Muscle of back (tissue), 13 donors: ENCODE measurements at places on chromosomes 11 and 22. TPM values are rescaled to one million over a fixed set of nuclear protein-coding genes. Genes with fewer than 3 reads are reported as not detected.

DNA sequence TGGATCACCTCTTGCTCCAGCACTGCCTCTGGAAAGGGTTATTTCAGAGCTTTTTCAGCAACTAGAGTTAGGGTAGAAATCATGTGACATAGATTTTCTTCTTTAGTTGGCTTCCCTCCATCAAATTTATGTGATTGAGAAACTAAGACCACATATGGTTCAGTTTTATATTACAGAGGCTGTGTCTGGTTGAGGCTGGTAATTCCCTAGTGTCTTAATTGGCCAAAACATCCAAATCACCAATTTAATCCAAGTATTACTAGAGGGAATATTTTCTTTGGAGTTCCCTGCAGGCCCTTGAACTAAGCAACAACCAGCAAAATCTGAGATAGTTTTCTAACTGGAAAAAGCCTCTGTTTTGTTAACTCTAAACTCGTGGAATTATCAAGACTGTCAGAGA is 136.3 kb downstream of the ARHGAP42 start:
- no peak for DNase-seq

GRCh38 chr22:43946384-43946667 is 8.9 kb upstream of the SAMM50 start:
- DNase-seq = no peak

- DNase-seq = no peak
Observed at GRCh38 chr11:643366-643765, 6.3 kb downstream of the DRD4 start.

DNA sequence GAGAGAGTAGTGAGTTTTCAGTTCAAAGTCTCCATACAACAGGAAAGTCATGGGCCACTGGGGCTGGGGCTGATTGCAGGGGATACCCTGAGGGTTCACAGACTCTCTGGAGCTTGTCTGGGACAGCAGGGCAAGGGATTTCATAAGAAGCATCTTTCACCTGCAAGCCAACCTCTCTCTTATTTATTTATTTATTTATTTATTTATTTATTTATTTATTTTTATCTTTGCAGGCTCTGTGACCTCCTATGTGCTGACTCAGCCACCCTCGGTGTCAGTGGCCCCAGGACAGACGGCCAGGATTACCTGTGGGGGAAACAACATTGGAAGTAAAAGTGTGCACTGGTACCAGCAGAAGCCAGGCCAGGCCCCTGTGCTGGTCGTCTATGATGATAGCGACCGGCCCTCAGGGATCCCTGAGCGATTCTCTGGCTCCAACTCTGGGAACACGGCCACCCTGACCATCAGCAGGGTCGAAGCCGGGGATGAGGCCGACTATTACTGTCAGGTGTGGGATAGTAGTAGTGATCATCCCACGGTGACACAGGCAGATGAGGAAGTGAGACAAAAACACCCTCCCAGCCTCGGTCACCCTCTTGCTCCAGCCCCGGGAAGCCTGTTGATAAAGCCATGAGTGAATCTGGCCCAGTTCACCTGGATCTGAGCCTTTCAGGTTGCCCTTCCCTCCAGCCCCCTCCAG is 68.4 kb downstream of the GGTLC2 start:
- no peak for DNase-seq

DNA sequence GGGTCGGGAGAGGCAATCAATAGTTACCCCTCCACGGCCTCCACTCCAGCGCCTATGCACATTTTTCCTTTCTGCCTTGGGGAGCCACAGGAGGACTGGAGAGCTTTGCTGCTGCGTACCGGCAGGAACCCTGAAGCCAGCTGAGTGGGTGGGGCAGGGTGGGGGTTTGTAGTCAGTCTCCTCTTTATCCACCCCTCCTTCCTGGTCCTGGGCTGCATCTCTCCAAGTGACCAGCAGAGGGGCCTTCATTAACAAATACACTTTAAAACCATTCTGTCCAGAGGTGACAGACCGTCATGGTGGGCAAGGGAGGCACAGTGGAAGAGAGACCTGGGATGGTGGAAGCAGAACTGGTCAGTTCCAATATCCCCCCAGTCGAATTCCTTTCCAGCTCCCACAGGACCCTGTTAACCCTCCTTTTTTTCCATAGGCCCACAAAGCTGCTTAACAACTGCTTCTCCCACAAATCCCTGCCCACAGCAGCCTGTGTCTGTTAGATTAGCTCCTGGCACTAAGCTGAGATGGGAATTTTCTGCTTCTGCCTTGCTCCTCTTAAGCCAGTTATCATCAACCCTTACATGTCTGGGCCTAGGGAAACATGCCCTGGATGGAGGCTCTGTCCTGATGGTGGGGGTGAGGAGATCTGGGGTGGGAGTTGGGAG is 3.9 kb upstream of the ABCG4 start:
- DNase-seq = peak; percentile 28

DNA sequence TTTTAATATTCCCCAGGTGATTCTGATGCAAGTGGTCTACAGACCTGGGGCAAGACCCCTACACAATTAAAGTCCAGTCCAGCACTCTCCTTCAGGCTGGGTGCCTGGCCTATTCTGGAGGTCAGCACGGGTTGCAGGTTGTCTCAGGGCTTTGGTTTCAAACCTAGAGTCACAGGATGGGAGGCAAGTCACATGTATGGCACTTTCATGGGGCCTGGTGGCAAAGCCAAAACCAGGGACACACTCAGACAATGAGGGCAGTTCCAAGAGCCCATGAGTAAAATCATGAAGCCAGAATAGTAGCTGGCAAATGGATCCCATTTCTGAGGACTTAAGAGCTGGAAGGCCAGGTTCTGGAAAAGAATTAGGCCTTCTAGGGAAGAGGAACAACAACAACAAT is 96.6 kb downstream of the KCNC1 start:
- no peak for DNase-seq

GRCh38 chr11:46533396-46534100 is 60.3 kb downstream of the AMBRA1 start:
- DNase-seq = no peak

GRCh38 chr22:32407312-32407711 is 4.7 kb downstream of the RTCB start:
- no peak for DNase-seq

DNA sequence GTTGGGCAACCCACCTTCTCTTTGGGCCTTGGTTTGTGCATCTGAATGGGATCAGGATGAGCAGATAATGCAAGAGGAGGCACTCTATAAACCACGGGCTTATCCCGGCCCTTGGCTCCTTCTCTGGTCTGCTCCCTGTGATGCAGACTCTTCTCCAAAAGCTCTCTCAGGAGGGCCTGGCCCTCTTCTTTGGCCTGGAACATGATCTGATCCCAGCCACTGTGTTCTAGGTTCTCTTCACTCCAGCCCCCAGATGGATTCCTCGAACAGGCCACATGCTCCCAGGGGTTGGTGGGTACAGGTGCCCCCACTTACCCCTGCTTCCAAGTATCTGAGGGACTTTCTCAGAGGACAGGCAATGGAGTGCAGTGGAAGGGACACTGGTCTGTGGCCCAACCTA is 8.7 kb upstream of the UCP3 start:
- no peak for DNase-seq

- DNase-seq = no peak
Observed at GRCh38 chr11:28146123-28146751, 38.0 kb downstream of the METTL15 start.

Gene CRYBB2
- 0.58 TPM for polyA plus RNA-seq

Gene HTATIP2
- 2.7 TPM for polyA plus RNA-seq

Gene CENPM
- 5.9 TPM for polyA plus RNA-seq

Gene CREBZF
- polyA plus RNA-seq = 66.4 TPM

GRCh38 chr22:42432020-42432596 is at the start of gene NFAM1:
TSS of gene NFAM1 (minus strand) at chr22:42432403. CDS start at chr22:42432357, 46 bp downstream.
- no peak for DNase-seq

DNA sequence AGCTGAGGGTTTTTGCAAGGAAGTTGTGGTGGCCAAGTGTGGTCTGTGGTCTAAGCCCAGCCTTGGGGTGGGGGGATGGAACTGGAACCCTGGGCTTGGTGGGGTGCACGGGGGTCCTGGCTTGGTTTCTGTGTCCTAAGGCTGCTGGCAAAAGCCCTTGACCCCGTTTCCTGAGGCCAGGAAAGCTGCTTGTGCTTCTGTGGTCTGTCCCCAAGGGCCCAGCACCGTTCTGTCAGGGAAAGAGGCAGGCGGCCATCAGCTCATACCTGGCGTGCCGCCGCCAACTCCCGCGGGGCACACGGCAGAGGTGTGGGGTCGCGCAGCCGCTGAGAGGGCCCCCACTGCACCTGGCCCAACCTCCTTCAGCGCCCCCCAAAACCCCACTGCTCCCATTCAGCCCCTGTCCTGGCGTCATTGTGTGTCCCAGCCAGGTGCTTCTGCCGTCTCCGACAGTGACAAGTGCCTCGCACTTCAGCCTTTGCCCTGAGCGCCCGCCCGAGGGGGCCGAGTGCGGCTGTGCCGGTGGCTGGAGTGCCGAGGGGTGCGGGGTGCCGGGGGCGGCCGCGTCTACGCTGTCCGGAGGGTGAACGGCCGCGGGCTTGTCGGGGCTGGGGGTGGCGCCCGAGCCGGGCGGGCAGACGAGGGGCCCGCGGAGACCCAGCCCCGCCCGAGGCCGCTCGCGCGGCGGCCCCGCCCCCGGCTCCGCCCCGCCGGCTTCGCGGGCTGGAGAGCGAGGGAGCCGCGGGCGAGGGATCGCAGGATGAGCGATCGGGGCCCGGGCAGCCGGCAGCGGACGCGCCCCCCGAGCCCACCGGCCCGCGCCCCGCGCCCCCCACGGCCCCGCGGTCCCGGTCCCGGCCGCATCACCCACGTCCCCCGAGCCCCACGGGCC is at the start of gene CNIH2:
Gene CNIH2, plus strand, starts transcription at position 705 of the 892 bp plus-strand sequence. CDS start 282 bp downstream, outside the sequence.
- DNase-seq = no peak

DNA sequence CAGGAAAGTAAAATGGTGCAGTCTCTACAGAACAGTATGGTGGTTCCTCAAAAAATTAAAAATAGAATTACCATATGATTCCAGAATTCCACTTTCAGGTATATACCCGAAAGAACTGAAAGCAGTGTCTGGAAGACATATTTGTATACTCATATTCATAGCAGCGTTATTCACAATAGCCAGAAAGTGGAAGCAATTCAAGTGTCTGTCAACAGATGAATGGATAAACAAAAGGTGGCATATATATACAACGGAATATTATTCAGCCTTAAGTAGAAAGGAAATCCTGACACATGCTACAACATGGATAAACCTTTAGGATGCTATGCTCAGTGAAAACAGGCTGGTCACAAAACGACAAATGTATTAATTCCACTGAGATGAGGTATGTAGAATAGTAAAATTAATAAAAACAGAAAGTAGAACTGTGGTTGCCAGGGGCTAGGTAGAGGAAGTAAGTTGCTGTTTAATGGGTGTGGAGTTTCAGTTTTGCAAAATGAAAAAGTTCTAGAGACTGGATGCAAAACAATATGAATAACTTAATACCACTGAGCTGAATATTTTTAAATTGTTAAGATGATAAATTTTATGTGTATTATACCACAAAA is 14.5 kb downstream of the SAA1 start:
- no peak for DNase-seq

DNA sequence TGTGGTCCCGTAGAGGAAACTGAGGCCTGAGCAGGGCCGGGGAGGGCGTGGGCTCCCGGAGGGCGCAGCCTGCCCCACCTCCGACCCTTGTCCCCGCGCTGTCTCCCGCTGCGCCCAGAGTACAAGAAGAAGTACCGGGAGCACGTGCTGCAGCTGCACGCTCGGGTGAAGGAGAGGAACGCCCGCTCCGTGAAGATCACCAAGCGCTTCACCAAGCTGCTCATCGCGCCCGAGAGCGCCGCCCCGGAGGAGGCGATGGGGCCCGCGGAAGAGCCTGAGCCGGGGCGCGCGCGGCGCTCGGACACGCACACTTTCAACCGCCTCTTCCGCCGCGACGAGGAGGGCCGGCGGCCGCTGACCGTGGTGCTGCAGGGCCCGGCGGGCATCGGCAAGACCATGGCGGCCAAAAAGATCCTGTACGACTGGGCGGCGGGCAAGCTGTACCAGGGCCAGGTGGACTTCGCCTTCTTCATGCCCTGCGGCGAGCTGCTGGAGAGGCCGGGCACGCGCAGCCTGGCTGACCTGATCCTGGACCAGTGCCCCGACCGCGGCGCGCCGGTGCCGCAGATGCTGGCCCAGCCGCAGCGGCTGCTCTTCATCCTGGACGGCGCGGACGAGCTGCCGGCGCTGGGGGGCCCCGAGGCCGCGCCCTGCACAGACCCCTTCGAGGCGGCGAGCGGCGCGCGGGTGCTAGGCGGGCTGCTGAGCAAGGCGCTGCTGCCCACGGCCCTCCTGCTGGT is 1.9 kb downstream of the NLRP6 start:
- DNase-seq = no peak

DNA sequence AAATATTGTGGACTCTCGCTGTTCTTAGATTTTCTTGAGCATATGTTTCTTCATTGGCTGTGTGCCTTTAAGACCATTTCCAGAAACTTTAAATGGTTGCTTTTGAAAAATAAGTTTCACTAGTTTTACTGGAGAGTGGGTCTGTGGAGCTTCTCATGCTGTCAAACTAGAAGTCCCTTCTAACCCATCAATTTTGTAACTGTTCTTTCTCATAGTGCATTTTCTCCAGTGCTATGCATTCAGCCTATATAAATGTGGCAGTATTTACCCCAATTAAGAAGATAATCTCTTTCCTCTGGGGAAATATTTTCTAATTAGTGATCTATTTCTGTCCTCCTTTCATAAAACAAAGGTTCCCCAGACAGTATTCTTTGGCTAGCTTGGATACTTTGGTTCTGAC is 97.9 kb upstream of the RRM1 start:
- no peak for DNase-seq

- DNase-seq = no peak
Observed at GRCh38 chr11:110481523-110481922, 51.8 kb downstream of the FDX1 start.

DNA sequence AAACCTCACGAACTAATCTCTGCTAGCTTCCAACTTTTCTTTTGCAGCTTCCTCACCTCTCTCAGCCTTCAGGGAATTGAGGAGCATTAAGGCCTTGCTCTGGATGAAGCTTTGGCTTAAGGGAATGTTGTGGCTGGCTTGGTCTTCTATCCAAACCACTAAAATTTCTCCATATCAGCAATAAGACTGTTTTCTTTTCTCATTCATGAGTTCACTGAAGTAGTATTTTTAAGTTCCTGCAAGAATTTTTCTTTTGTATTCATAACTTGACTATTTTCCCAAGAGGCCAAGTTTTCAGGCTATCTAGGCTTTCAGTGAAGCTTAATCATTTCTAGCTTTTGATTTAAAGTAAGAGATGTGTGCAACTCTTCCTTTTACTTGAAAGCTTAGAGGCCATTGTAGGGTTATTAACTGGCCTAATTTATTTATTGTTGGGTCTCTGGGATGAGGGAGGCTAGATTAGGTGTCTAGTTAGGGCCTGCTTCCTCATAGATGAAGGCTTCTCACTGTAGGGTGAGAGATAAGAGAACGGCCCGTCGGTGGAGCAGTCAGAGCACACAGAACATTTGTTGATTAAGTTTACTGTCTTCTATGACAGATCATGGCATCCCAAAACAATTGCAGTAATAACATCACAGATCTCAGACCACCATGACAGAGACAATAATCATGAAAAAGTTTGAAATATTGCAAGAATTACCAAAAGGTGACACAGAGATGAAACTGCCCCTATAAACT is 33.2 kb downstream of the CSF2RB start:
- no peak for DNase-seq
